Fibroblast of skin of right biceps (primary cell): ENCODE measurements at places on chromosomes 11 and 22.

DNA sequence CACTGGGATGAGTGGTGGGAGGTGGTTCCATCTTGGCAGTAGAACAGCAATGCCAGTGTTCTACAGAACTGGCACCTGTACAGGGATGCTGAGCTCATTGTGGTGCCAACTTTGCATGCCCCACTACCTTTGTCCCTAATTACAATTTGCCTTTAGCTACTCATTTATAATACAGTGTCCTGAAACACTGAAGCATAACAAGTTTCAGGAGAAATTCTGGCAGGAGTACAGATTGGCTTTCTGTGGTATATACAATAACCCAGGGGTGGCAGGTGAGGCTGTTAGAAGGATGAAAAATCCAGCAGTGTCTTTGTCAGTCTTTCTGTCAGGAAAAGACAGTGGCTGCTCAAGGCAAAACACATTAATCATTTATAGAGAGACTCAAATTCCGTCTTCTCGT is 240.3 kb downstream of the FAM76B start:
- DNase-seq, result no peak

DNA sequence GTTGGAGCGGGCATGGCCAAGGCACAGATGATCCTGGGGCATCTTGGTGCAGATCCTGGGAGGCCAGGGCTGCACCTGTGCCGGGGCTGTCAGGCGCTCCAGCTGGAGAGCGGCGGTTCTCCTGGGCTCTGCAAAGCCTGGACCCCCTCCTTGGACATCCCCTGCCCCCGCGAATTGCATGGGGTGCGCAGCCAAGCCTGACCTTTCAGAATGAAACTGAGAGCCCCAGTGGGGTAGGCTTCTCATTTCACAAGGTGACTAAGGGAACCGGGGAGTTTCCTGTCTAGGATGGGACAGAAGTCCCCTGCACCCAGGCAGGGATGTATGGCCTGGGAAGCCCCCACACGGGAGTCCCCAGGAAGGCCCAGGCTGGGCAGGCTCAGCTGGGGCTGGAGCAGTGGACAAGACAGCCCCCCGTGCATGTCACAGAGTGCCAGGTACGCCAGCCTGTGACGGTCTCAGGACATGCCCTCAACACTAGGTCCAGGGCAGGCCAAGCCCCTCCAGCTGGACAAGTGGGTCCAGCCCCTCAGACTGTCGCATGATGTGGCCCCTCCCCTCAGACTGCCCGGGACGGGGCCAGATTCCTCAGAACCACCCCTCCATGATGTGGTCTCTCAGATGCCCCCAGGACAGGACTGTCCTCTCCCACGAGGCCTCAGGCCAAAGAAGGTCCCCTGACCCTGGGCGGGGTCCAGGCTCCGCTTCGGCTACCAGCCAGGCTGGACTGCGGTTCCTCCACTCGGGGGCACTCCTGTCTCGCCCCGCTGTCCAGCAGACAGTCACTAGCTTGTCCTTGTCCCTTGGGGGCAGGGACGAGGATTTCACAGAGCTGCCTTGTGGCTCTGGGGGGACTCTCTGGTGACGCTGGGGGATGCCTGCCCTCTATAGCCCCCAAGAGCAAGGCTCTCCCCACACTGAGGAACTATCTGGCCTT is 2.3 kb downstream of the LSP1 start:
- no peak for DNase-seq

DNA sequence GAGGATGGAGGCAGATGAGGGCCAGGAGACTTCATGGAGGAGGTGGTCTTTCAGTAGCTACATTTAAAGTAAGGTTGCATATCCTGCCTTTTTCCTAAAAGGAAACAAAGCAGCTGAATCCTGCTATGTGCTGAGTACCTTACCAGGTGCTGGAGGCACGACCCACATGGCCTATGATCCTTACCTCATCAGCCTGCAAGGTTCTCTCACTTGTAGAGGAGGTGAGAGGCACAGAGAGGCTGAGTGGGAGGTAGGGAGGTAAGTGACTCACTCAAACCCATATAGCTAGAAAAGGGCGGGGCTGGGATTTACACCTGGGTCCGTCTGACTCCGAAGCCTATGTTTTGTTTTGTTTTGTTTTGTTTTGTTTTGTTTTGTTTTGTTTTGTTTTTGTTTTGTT is 75.8 kb downstream of the BUD13 start:
- no peak for DNase-seq

- no peak for DNase-seq
These were observed 21.8 kb upstream of the IL17REL start for GRCh38 chr22:50034126-50035081.

- peak; percentile 31 for DNase-seq
These were observed 27.2 kb downstream of the ARHGEF12 start for GRCh38 chr11:120363436-120363835.

DNA sequence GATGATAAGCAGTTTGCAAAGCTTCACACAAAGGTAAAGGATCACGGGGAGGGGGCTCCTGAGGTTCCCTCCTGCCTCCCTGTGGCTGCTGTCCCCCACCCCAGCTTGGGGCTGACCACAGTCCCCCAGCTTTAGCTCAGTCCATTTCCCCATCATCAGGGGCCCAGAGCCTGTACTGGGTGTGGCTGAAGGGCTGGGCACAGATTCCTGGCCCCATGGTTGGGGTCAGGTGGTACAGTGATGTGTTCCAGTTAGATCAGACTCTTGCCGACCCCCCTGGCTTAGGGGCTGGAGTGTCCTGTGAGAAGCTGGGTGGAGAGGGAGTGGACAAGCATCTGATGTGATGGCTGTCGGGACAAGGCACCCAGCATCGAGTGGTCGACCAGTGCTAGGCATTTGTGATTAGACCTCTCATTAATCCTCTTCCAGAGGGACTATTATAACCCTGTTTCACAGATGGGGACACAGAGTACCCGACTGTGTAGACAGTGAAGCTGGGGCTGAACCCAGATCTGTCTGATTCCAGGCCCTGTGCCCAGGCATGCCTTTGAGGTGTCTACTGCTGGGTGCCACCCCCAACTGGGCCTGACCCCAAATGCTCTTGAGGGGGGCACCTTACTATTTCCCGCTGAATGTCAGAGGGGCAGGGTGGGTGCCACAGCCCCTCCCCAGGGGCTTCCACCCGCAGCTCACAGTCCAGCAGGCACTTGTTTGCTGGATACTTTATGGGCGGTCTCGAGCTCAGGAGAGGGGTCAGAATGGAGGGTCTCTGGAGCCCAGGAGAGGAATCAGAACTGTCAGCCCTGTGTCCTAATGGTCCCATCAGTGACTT is 4.3 kb downstream of the SHANK3 start:
- DNase-seq, result no peak

DNA sequence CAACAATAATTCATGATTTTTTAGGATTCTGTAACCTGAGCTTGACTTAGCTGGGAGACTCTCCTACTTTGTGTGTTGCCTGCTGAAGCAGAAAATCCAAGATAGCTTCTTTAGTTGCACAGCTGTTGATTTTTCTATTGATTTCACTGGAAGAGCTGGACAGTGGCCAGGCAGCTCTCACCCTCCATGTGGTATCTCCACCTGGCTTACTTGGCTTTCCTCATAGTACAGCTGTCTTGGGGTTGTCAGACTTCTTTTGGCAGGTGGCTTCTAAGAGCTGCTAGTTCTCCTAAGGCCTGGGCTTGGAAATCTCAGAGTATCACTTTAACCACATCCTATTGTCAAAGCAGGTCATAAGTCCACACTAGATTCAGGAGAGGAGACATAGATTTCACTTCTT is 130.8 kb upstream of the SPON1 start:
- no peak for DNase-seq

DNA sequence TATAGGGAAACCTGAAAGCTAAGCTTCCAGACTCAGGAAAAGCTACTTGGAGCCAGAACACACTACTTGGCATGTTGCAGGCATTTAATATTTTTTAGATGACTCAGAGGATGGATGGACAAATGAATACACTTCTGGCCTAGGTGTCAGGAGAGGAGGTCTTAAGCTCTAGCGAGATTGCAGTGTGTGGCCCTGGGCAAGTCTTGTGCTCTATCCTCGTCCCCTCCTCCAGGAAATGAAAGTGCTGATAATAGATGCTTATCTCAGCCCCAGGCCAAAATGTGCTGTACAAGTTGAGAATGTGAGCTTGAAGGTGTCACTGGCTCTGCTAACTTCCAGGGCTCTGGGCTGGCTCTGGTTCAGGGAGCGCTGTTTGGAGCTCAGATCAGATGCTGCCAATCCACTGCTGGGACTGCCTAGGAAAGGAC is 136.3 kb downstream of the PKNOX2 start:
- peak; percentile 75 for DNase-seq

DNA sequence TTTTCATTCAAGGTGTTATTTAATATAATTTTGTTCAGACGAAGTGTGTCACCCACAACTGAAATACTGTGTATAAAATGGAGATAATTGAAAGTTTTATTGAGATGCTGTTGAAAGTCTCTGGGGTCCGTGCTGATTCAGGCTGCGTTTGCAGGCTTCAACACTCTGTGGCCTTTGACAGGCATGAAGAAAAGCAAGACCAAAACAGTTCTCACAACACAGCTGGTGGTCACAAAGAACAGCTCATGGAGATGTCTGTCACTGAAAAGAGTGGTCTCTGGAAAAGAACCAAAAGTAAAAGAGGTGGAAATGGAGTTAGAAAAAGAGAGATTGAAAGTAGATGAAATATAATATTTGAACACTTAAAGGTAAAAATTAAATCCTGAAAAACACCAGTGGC is 9.8 kb upstream of the MPPED2 start:
- no peak for DNase-seq

DNA sequence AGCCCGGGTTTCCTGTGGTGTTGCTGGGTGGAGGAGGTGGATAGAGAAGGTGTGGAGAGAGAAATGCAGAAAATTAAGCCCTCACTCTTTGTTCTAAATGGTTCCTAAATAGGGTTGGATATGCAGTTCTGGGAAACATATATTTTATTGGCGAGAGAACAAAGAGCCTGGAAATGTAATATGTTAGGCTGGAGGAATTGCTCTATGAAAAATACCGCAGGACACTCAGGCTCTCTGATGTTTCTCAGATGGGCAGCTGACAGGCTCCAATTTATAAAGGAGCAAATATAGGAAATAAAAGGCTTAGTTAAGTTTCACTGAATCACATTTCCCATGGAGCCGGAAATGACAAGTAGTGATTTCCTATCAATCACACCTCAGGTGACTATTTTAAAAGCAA is 428.0 kb downstream of the TMEM135 start:
- no peak for DNase-seq

- peak; percentile 13 for DNase-seq
These were observed 59.6 kb downstream of the AASDHPPT start for GRCh38 chr11:106137061-106137460.

GRCh38 chr11:41660585-41660984 is 201.1 kb upstream of the LRRC4C start:
- DNase-seq, result no peak

GRCh38 chr22:22103078-22103875 is 120.7 kb upstream of the TOP3B start:
- no peak for DNase-seq

GRCh38 chr11:83572581-83573496 is 286.7 kb upstream of the CCDC90B start:
- peak; percentile 77 for DNase-seq

DNA sequence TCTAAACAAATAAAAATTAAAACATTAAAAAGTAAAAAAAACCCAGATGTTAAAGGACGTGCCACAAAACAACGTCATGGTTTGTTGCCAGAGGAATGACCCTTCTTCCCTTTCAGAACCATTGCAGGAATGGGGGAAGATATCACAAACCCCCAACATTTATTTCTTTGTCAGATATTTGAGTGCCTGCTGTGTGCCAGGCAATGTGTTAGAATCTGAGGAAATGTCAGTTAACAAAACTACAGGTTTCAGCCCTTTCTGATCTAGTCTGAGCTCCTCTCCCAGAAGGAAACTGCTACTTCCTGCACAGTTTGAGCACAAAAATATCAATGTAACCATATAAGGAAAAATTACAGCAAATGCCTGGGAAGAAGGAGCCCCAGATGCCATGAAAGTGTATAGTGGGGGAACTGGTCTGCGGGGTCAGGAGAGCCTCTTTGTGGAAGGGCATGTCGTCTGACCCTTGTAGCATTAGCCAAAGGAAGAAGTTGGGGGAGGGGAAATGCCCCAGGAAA is 7.1 kb upstream of the NHERF4 start:
- DNase-seq, result peak; percentile 16

DNA sequence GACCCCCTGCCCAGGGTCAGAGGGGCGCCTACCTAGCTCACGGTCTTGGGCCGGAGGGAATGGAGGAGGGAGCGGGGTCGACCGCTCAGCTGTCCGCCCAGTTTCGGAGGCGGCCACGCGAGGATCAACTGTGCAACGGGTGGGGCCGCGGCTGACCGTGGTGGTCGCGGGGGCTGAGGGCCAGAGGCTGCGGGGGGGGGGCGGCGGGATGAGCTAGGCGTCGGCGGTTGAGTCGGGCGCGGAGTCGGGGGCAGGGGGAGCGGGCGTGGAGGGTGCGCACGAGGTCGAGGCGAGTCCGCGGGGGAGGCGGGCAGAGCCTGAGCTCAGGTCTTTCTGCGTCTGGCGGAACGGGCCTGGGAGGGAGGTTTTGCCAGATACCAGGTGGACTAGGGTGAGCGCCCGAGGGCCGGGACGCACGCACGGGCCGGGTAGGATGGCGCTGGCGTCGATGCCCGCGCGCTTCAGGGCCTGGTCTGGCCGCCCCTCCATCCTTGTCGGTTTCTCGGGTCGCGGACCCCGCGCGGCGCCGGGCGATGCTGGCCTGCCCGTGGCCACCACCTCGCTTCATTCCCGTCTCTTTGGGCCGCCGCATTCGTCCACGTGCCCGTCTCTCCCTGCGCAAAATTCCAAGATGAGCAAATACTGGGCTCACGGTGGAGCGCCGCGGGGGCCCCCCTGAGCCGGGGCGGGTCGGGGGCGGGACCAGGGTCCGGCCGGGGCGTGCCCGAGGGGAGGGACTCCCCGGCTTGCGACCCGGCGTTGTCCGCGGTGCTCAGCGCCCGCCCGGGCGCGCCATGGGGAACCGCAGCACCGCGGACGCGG is at the start of gene DRD4:
Gene DRD4 (plus strand): TSS at position 759 of the 822 bp plus-strand sequence. CDS start 36 bp downstream, at position 795.
- peak; percentile 28 for DNase-seq

DNA sequence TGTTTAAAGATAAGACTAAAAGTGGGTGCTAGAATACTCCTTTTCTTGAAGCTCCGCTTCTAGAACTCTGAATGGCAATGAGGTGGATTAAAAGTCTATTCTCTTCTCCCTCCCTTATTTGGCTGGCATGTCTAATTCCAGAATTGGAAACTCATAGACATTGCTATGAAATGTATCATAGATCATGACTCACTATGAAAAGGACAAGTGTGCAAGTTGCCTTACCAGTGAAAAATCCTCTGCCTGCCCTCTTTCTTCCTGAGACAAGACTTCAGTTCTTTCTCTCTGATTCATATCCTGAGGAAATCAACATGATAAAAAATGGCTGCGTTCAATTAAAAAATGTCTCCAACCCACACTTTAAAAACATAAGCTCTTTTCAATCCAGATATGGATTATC is 73.2 kb upstream of the BLID start:
- peak; percentile 99 for DNase-seq
